Activated CD4-positive, CD25-positive, alpha-beta regulatory T cell (primary cell): ENCODE measurements at places on chromosomes 12 and 14.

DNA sequence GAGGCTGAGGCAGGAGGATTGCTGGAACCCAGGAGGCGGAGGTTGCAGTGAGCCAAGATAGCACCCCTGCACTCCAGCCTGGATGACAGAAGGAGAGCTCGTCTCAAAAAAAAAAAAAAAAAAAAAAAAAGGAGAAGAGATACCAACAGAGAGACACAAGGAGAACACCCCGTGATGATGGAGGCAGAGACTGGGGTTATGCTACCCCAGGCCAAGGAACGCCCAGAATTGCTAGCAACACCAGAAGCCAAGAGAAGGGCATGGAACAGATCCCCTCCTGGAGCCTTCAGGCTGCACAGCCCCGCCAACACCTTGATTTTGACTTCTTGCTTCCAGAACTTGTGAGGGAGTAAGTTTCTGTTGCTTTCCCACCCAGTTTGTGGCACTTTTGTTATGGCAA, 148.0 kb upstream of the FOXN3 start:
- no peak for DNase-seq

- no peak for DNase-seq
These were observed 164.3 kb upstream of the BCL2L14 start for GRCh38 chr12:11906286-11906935.

- no peak for DNase-seq
These were observed 37.5 kb downstream of the PRORP start for GRCh38 chr14:35159742-35160409.

- peak; percentile 50 for DNase-seq
These were observed 107.7 kb downstream of the ARF6 start for GRCh38 chr14:50000380-50001150.

- no peak for DNase-seq
These were observed 43.4 kb downstream of the HSP90AA1 start for GRCh38 chr14:102043251-102044025.

GRCh38 chr14:99596071-99596627, 7.9 kb downstream of the CCDC85C start:
- no peak for DNase-seq

- no peak for DNase-seq
These were observed 185.1 kb downstream of the DACT1 start for GRCh38 chr14:58822856-58823255.

- no peak for DNase-seq
These were observed 108.2 kb downstream of the SYNE2 start for GRCh38 chr14:63960926-63961567.

- no peak for DNase-seq
These were observed 495.7 kb downstream of the GALC start for GRCh38 chr14:87497301-87497700.

DNA sequence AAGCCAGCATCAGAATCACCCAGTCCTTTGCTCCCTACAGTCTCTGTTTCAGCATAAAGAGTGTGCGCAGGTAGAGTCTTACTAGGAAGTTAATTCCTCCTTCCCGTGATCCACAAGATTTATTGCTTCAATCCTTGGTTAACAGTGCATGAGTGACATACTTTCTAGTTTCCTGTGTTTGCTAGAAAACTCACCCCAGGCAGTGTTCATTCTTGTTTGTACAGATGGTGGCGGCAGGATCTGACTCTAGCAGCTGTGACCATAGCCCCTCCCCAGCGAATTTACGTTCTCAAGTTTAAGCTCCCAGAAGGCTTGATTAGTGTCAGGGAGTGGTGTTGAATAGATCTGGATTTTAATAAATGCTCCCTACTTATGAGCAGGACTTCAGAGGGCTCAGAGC, 75.9 kb upstream of the ANO2 start:
- no peak for DNase-seq

- DNase-seq = no peak
These were observed 11.7 kb downstream of the FIGNL2 start for GRCh38 chr12:51836827-51837173.
